ENCODE measurements at places on chromosomes 6 and 20. TPM values are rescaled to one million over a fixed set of nuclear protein-coding genes. Genes with fewer than 3 reads are reported as not detected.

DNA sequence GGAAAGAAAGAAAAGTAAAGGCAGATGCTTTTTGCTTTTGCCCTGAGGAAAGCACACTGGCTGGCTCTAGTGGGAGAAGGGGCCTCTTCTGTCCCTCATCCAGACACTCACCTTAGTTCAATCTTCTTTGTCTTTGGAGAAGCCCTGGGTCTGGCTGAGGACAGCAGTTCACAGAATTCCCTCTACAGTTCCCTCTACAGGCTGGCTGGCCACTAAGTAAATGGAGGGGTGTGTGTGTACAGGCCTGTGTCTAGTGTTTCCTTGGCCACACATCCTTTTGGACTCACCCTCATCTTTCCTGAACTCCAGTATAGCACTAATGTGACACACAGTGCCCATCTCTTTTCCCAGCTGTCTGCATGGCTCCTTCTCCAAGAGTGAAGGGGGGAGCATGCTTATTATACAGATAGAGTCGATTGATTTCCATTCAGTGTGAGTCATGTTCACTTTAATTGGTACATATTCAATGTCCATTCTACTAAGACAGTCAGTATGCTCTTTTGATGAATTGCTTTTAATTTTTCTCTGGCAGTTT is 26.0 kb upstream of the CLVS2 start:
- DNase-seq: no peak

GRCh38 chr20:38304845-38305447 is 990 bp downstream of the BPI start:
- DNase-seq: peak; percentile 90

GRCh38 chr20:48159145-48160008 is 374.1 kb upstream of the SULF2 start:
- no peak for DNase-seq

- no peak for DNase-seq
Measured at GRCh38 chr6:125804264-125804663, 13.5 kb downstream of the NCOA7 start.

GRCh38 chr6:112287577-112288225 is 33.3 kb upstream of the LAMA4 start:
- DNase-seq: no peak

Gene BTN1A1
- not detected for total RNA-seq

All from cardiac septum (tissue), 1 donor.